ENCODE measurements at places on chromosomes 6 and 20.

DNA sequence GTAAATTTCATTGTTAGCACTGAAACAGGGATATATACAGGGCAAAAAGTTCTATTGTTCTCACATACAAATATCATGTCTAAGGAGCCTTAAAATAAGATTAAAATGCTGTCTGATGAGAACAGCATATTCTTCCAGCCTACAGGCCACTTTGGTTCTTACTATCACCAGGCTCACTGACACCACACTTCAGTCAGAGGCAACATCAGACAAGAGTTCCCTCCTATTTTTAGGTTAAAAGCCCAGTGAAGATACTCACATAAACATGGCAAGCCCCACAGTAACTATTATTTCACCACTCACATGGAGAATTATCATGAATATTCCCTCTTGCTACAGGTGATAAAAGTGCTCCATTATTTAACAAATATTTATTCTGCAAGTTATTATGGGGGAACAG lies 175.8 kb downstream of the ISM1 start:
- no peak for DNase-seq

DNA sequence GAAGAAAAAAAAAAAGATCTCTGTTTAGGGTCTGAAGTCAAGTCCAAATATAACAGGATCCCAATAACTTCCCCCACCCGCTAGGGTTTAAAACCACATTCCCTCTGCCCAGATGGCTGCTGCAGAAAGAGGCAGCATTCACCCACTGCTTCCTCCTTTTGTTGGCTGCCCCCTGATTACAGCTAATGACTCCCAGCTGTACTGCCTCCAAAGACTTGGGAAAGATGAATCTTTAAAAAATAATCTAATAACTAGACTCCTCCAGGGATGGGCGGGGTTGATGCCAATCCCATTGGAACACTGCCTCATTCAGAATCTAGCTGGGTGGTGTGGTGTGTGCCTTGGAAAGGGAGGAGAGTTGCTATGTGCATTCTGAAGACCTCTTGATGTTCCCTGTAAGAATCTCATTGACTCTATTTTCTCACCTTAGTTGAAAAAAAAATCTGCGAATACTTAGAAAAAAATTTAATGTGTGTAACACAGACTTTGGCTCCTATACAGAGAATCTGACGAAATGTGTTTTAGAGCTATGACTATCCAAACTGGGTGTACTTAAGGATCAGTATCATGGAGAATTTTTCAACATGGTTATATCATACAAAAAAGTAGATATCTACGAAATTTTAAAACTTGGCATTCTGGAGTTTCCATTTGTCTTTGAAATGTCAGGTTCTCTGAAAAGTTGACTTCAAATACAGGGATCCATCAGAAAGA lies 174.0 kb downstream of the RNF144B start:
- DNase-seq: no peak

DNA sequence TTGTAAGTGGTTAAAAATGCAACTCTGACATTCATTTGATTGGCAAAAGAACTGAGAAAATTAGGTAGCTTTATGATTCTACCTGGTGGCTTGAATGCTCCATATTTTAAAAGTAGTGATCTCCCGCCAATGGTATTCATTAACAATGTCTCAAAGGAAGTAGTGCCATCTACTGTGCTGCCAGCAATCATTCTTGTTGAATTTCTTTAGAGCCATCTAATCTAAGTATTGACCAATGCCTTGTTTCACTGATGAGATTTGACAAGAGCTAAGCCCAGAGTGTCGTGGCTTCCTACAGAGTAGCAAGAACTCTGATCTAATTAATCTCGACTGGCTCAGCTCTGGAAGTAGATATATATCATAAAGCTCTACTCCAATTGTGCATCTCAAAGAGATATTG lies 696.7 kb downstream of the C6orf118 start:
- DNase-seq: no peak

DNA sequence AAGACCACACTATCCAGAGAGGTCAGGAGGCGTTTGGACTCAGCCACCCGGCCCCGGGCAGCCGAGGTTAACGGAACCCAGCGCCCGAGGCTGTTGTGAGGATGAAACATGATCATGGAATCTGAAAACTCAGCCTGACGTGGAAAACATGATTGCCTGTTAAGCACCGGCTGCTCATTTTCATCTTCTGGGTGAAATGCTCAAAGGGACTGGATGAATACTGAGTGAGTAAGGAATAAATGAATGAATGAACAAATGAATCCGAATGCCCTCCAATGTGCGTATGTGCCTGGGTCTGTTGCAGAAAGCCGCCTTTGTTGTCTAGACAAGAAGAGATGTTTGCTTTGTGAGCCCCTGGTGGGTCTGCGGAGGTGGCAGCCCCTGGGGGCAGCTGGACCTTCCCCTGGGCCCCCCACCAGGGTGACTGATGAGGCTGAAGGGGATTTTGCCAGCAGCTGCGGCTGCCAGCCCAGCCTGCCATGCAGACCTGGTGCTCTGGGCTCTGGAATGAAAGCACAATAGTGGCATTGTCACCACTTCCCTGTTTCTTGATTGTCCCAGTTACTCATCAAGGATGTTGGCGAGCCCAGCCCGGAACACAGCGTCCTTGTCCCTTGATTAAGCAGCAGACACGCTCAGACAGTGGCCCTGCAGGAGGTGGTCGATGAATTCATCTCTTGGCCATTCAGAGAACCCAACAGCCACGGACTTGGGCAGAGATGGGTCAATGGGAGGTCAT lies 211.1 kb downstream of the ANKRD60 start:
- no peak for DNase-seq

DNA sequence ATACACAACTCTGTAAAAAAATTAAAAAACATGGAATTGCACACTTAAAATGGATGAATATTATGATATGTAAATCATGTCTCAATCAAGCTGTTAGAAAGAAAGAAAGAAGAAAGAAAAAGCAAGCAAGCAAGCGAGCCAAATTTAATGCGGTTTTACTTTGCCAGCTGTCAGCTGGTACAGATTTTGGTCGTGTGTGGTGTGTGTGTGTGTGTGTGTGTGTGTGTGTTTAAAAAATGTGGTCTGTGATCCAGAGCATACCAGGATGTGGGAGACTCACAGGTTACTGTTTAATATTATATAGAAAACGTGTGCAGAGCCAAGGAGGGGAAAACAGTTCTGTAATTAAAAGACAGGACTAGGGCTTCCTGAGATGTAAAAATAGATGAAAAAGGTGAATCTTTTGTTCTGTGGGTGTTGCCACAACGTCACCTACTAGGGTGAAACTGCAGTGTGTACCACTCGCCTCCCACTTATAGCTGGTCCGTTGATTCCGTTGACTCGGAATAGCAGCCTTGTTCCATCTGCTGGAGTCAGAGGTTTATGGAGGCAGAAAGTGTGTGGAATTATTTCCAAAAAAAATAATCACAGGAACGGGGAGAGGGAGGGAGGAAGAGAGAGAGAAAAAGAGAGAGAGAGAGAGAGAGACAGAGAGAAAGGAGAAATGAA lies 197.7 kb downstream of the BCAS1 start:
- no peak for DNase-seq

DNA sequence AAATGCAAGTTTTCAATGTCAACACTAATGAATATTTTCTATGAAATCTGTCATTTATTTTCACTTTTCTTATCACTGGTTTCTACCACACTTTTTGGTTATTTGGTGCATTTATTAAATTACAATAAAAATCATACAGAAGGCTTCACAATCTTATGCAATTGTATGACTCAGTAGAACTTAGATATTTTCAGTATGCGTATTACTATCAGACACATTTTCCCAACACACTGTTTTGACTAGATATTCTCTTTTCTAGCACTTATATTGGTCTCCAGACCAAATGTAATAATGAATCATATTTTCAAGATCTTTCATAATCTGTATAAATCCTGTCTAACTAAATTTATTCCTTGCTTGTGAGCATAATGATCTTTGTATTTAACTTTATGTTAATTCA lies 74.1 kb downstream of the FAM83B start:
- no peak for DNase-seq

DNA sequence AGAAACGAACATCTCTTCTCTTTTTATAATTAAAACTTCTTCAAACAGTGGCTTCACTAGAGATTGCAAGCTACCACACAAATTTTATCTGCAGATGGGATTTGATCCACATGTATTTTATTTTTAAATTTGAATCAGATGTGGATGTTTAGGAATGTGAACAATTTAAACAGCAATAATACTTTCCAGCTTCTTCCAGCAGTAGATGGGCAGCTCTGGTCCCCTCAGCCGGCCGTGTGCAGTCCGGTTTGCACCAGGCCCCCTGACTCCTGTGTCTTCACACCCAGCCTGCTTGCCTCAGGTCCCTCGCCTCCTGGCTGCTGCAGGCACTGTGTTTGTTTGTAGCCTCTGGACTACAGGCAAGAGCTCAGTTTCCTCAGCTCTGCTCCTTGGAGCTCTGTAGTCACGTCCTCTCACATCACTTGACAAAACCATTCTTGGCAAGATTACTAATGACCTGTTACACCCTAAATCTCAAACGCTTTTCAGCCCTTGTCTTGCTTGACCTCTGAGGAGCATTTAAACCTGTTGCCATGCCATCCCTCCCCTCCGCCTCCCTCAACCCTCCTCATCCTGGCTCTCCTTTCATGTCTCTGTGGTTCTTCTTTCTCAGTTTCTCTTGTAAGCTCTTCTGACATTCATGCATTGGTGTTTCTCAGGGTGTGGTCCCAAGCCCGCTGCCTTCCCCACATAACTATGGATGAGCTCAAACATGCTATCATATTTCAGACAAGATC lies 13.2 kb upstream of the ZBTB24 start:
- no peak for DNase-seq
